ENCODE measurements at places on chromosomes 11 and 22.

DNA sequence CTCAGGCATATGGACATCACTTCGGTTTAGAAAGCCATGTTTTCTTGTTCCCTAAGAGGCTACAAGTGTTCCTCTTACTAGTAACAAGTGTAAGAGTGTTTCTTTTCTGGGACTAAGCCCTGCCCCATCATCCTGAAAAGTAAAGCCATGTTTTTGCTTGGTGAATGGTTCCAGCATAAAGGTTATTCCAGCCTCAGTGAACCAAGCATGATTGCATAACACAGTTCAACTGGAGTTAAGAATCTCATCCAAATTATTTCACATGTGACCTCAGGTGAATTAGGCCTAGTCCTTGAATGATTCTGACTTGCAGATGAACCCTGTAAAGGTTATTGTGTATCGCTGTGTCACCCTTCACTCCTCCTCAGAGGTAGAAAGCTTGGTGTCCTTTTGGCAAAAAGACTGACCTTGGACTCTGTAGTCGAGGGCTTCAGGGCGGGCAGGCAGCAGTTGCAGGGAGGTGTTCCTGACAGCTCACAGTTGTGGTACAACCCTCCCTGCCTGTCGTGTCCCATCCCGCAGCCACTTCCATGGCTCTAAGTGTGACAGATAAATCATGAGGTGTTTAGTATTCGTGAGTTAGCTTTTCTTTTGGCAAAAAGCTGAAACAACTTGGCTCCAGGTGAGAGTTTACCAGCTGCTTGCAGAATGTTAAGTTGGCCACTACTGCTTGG, 321.8 kb downstream of the CADM1 start:
- no peak for DNase-seq

GRCh38 chr11:27649800-27650199, 50.5 kb downstream of the BDNF start:
- DNase-seq, result no peak

DNA sequence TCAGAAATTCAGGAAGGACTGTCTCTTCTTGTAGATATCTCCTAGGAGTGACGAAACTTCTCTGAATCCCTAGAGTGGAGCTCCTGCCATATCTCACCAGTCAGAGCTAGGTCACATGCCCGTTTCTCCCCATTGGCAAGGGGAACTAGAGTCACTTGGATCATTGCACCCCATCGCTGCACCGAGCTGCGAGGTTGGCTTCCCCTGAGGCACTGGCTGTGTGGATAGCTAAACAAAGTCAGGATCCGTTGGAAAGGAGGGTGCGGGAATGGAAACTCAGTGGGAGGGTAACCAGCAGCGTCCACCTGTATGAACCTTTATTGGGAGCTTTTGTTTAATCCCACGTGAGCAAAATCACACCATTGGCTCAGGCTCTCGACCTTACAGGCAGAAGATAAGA, 283.8 kb downstream of the BRD1 start:
- DNase-seq, result no peak

DNA sequence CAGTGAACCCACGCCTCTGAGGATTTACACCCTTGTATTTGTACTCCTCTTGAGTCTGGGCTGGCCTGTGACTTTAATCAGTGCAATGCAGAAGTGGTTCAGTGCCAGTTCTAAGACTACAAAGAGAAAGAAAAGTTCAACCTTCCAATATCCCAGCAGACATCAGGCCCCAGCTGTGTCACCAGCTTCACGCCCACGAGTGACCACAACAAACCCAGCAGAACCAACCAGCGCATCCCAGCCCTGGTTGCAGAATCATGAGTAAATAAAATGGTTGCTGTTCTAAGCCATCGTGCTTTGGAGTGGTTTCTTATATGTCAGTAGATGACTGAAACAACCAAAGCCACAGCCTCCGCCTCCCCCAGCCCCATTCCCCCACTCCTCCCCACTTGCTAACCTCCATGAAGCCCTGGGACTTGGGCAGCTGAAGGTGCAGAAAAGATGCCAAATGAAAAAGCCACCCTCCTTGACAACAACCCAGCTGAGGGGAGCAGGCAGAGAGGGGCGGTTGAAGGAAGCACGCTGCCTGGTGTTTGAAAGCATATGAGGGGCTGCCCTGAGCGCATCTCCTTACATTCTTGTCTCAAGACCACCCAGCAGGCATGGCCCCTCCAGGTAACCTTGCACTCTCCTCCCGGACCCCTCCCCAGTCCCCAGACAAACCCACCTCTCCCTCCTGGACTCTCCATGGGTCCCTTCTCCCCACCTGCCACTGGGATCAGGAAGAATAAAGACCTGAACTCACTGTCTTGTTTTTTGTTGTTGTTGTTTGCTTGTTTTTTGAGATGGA, 20.9 kb downstream of the TSKU start:
- peak; percentile 29 for DNase-seq

DNA sequence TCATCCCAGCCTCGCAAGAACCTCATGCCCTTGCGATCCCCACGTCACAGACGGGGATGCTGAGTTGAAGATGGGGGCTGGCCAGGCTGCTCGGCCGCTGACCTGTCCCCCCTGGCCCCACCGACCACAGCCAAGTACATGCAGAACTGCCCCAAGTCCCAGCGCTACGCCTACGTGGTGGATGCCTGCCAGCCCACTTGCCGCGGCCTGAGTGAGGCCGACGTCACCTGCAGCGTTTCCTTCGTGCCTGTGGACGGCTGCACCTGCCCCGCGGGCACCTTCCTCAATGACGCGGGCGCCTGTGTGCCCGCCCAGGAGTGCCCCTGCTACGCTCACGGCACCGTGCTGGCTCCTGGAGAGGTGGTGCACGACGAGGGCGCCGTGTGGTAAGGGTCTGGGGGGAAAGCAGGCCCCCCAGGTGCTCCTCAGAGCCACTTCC, 10.0 kb downstream of the MUC5B start:
- no peak for DNase-seq

DNA sequence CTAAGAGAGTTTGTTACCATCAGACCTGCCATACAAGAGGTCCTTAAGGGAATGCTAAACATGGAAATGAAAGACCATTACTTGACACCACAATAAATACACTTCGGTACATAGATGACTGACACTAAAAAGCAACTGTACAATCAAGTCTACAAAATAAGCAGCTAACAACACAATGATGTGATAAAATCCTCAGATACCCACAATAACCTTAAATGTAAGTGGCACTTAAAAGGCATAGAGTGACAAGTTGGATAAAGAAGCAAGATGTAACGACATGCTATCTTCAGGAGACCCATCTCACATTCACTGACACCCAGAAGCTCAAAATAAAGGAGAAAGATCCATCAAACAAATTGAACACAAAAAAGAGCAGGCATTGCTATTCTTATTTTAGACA, 107.6 kb downstream of the LRRC4C start:
- DNase-seq, result no peak

DNA sequence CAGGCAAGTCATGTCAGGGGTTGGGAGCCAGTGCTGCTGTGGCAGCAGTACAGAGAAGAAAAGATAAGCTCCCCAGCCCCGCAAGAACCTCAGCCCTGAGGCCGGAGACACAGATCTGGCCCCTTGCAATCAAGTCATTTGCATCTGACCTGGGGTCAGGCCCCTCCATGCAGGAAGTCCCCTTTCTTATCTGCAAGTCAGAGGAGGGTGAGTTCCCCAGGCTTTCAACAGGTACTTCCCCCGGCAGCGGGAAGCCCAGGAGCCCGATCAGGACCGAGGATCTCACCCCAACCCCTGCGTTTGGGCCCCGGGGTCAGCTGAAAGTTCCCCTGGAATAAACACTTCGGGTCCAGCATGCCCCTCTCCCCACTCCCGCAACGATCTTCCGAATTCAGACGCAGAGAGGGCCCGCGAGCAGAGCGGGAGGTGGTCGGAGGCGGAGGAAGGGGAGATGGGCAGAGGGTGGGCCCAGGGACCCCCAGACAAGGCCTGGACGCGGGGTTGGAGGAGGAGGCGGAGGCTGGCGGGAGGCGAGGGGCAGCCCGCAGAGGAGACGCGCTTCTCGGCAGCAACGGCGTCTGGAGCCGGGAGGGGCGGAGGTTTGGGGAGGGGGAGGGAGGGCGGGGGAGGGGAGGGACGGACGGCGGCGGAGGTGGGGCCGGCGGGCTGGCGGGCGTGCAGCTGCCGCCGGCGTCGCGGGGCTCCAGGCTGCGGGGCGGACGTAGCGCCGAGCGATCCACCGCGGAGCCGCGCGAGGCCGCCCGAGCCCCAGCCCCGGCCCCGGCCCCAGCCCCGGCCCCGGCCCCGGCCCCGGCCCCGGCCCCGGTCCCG, at the start of gene TSPAN18:
TSS of gene TSPAN18 (plus strand) at position 680 of the 831 bp plus-strand sequence. CDS start 179,455 bp downstream, outside the sequence.
- DNase-seq, result peak; percentile 3

GRCh38 chr11:61924064-61924455, 6.7 kb upstream of the RAB3IL1 start:
- no peak for DNase-seq

- DNase-seq, result no peak
Observed at GRCh38 chr11:73269459-73270015, 2.6 kb upstream of the P2RY6 start.

DNA sequence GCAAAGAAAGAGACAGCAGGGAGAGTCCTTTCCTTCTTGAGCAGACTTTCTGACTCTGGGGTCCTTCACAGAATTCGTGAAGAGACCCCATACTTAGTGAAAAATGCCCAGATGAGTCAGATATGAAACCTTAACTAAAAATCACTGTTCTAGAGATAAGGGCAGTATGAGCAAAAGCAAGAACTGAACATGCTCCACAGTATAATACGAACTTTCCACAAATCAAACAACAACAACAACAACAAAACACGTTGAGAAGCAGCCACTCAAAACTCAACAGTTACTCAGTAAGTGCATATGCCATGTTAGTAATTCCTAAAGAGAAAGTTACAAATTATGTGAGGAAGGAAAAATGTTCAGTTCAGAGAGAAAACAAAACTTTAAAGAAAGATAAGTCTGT, 44.3 kb downstream of the PITPNB start:
- no peak for DNase-seq

- no peak for DNase-seq
Observed at GRCh38 chr11:82858556-82859091, 41.6 kb downstream of the PRCP start.

GRCh38 chr11:35390737-35391682, 28.3 kb downstream of the SLC1A2 start:
- DNase-seq, result no peak

DNA sequence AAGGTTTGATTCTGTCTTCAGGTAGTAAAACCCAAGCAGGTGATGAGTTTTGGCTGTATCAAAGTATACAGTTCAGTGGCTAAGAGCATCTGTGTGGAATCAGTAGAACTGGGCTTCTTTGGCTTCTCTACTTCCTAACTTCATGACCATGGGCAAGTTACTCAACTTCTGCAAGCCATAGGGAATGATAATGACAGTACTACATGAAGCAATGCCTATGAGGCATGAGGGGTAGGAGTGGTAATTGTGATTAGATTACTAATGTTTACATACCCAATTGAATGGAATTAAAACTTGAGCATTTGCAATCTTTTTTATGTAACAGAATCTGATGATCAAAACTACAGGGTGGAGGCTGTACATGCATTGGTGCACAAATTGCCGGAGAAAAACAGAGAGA, 164.3 kb downstream of the PGR start:
- no peak for DNase-seq

DNA sequence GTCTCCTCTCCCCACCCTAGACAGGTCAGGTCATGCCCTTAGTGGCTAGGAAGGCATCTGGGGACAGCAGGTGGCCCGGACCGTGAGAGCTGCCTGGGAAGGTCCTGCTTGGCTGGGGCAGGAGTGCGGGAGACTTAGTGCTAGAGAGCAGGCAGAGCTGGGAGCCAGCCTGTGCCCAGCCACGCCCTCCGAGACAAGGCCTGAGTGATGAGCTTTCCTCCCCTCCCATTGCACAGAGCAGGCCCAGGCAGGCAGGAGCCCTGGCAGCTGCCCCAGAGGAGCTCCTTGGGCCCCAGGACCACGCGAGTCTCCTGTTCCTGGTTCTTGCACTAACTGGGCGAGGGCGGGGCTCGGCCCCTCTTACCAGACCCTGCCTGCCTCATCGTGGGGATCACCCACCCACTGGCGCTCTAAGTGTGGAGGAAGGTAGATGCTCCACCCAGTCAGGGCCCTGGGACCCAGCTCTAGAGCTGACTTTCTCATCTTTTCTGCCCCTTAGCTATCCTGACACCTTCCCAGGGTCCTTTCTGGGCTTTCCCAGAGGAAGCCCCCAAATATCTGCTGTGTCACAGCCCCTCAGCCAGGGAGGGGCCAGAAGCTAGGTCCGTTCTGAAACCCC, 44.9 kb downstream of the MACROD1 start:
- DNase-seq, result no peak

- no peak for DNase-seq
Observed at GRCh38 chr11:78653294-78653909, 78.7 kb upstream of the NARS2 start.

- DNase-seq, result no peak
Observed at GRCh38 chr22:23622634-23623033, 9.5 kb downstream of the DRICH1 start.

DNA sequence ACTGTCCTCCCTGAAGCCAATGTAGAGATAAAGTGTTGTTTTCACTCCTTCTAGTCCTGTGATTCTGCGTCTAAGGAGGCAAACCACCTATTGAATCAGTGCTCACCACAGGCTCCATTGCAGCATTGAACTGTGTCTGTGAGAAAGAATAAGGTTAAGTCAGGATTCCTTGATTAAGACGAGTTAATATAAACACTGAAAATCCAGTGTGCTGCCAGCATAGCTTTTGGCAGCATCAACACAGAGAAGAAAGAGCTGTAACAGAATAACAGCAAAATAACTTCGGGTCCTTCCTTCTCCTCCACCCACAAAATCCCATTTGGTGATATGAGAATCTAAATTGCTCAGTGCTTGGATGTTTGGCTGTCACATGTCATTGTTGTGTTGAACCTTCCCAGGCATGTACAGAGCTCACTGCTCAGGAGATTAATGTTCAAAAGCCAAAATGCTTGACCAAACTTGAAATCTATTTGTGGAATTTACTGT, 185.2 kb upstream of the DDI1 start:
- no peak for DNase-seq

- no peak for DNase-seq
Observed at GRCh38 chr11:5618807-5619206, 6.0 kb upstream of the TRIM34 start.

DNA sequence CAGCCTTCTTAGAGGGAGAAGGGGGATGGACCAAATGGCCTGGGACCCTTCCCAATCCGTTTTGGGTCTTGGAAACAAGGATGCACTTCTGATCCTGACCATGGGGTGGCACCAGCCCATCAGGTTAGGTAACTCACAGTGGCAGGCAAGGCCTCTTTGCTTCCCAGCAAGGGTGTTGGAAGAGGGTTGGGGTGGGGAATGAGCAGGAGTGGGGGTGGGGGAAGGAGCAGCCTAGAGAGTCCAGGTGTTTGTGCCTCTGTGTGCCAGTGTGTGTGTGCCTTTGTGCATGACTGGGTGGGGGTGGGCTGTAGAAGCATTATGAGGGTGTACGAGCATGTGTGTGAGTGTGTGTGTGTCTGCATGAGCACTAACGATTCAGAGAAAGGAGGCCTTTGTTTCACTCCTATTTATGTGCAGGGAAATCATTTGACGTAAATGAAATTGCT, 213.1 kb downstream of the INSC start:
- no peak for DNase-seq

- DNase-seq, result no peak
Observed at GRCh38 chr22:39712751-39713525, 142.4 kb downstream of the CACNA1I start.
